ENCODE measurements at places on chromosomes 2 and 18. TPM values are rescaled to one million over a fixed set of nuclear protein-coding genes. Genes with fewer than 3 reads are reported as not detected.

MROH2A gene
- not detected for total RNA-seq

ZNF804A gene
- total RNA-seq = not detected

ADAM23 gene
- 1.7 TPM for total RNA-seq

CRYGC gene
- not detected for total RNA-seq

PRSS56 gene
- not detected for total RNA-seq
